ENCODE measurements at places on chromosomes 1 and 21.

GRCh38 chr1:182698971-182699370, 14.6 kb upstream of the RGS8 start:
- DNase-seq = no peak

- DNase-seq = no peak
Measured at GRCh38 chr1:212127221-212127620, 91.7 kb downstream of the DTL start.

- no peak for DNase-seq
Measured at GRCh38 chr1:117346206-117346928, 20.9 kb upstream of the MAN1A2 start.

GRCh38 chr1:19203440-19203839, 6.6 kb downstream of the UBR4 start:
- no peak for DNase-seq

GRCh38 chr1:31036749-31037500, 28.6 kb downstream of the PUM1 start:
- DNase-seq = no peak

GRCh38 chr1:27399251-27400025, 7.0 kb downstream of the GPR3 start:
- no peak for DNase-seq

DNA sequence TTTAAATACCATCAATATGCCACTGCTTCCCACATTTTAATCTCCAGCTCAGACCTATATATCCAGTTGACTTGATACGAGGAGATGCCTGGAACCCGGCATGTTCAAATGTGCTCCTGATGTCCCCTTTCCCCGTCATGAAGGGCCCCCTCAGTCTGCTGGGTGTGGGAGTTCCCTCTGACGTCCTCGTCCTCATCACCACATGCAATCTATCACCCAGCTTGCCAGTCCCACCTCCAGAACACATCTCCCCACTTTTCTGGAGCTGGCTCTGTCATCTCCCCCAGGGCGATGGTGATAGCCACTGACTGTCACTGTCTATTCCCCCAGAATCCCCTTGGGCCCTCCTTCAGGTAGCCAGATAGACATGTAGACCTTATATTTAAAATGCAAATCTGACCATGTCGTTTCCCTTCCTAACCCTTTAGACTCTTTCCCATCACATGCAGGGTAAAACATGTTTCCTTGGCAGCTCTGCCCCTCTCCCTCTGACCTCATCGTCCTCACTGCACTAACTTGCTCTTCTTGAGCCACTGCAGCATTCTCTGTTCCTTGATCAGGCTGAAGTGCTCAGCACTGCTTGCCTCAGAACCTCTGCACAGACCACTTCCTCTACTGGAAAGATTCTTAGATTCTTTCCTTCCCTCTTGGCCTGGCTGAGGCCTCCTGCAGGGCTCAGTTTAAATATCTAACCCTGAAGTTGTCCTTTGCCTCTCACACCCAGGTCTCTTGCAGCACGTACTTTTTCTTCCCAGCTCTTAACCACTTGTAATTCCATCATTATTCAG, 7.4 kb downstream of the AZIN2 start:
- DNase-seq = no peak

- DNase-seq = no peak
Measured at GRCh38 chr1:32813941-32814739, 3.0 kb downstream of the YARS1 start.

- no peak for DNase-seq
Measured at GRCh38 chr1:29323636-29324035, 87.3 kb downstream of the PTPRU start.

DNA sequence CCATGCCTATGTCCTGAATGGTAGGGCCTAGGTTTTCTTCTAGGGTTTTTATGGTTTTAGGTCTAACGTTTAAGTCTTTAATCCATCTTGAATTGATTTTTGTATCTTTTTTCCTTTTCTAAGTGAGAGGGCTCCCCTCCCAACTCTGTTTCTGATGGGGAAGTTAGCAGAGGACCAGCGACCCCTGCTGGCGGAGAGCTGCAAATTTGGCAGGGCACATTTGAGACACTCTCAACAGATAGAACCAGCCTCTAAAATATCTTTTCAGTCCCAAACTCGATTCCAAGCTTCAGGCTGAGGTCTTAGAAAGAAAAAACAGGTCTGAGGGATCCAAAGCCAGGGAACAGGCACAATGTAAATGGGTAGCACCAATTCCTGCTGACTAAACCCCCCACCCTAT, 32.5 kb downstream of the LRRC3 start:
- DNase-seq = no peak

GRCh38 chr1:230868736-230869385, 540 bp upstream of the C1orf198 start:
- no peak for DNase-seq

DNA sequence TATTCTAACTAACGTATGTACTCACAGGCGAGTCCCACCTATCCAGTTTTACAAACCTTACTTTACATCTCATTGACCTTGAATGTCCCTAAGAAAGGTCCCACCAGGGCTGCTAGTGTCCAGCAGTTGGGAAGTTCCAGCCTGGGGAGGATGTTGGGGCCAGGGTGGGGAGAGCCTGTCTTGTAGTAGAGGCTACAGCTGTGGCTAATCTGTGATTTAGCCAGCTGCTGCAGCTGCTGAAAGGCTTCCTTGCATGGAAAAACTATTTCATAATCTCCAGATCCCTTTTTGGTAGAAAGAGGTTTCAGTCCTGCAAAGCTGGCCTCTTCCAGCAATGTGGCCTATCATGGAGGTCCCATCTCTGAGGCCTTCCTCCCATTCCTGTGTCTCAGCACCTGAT, 23.1 kb downstream of the TNN start:
- DNase-seq = no peak

GRCh38 chr1:16905110-16905867, 9.5 kb downstream of the RNU1-2 start:
- DNase-seq = no peak

- DNase-seq = no peak
Measured at GRCh38 chr1:15683345-15684039, 628 bp upstream of the PLEKHM2 start.

DNA sequence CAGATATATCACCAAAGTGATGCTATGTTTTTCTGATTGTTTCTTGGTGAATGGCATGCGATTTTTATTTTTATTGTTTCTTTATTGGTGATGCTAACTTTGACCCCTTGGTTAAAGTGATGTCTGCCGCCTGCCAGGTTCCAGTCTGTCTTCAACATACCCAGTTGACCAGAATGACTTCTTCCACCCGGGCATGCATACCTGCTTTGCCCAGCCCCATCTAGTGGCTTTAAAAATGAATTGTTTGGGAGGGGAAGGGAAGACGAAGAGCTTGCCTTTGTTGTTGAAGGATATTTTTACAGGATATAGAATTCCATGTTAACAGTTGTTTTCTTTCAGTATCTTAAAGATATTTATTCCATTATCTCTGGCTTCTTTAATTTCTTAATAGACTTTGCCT, 65.1 kb downstream of the ATG4C start:
- no peak for DNase-seq

DNA sequence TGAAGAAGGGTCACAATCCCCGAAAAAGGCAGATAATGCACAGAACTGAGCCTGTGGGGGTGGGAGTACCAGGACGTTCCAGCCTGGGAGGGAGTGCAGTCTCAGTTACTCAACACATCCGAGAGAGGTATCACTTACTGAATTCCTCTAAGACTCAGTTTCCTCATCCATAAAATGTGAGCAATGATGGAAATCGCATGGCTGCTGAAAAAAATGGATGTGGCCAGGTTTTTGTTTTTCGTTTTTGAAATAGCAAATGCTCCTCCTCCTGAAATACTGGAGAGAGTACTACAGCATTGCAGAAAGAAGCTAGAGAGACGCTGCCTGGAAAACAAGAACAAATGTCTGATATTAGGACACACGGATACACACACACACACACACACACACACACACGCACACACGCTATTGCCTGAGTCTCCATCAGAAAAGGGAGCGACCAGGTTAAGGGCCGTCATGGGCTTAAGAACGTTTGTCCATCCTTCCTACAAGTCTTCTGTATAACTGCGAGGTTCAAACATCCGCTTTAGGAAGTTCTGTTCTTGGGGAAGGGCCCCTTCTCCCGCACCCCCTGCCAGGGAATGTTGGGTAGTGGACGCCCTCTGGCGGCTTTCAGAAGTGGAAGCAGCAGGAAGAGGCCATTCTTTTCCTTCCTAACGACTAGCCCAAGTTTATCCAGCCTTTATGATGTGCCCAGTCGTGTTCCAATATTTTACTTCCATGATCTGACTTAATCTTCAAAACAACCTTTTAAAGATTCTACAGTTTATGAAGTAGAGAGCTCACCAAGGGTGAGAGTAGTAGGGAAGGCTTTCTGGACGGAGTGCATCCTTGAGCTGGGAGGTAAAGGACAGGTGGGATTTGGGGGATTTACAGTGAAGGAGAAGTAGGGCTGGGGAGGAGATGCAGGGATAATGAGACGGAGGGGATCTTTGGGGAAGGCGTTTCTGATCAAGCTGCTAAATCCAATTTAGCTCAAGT, 699 bp upstream of the NES start:
- DNase-seq = no peak

DNA sequence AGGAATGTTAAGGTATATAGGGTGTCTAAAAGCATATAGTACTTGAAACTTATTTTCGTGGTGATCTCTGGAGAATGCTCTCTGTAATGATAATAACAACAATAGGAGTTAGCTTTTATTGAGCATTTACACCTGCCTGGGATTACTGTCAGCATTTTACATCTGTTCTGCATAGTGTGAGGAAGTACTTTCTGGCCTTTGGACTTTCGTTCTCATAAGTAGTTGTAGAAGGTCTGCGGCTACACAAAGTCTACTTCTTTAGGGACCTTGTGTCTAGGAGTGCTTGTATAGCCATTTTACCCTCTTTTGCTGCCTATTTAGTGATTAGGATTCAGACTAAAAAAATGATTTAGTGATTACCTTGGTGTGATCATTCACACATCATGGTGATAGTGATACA, 103.6 kb upstream of the GPR52 start:
- DNase-seq = no peak

GRCh38 chr1:40855513-40855912, 6.7 kb downstream of the CITED4 start:
- no peak for DNase-seq

- DNase-seq = no peak
Measured at GRCh38 chr1:200038981-200039848, 11.7 kb downstream of the NR5A2 start.

GRCh38 chr1:30886710-30887428, 21.7 kb downstream of the SDC3 start:
- DNase-seq = no peak

- DNase-seq = no peak
Measured at GRCh38 chr1:91747666-91748065, 138.3 kb downstream of the TGFBR3 start.

- peak; percentile 51 for DNase-seq
Measured at GRCh38 chr21:45136927-45137611, 62.7 kb downstream of the ADARB1 start.

DNA sequence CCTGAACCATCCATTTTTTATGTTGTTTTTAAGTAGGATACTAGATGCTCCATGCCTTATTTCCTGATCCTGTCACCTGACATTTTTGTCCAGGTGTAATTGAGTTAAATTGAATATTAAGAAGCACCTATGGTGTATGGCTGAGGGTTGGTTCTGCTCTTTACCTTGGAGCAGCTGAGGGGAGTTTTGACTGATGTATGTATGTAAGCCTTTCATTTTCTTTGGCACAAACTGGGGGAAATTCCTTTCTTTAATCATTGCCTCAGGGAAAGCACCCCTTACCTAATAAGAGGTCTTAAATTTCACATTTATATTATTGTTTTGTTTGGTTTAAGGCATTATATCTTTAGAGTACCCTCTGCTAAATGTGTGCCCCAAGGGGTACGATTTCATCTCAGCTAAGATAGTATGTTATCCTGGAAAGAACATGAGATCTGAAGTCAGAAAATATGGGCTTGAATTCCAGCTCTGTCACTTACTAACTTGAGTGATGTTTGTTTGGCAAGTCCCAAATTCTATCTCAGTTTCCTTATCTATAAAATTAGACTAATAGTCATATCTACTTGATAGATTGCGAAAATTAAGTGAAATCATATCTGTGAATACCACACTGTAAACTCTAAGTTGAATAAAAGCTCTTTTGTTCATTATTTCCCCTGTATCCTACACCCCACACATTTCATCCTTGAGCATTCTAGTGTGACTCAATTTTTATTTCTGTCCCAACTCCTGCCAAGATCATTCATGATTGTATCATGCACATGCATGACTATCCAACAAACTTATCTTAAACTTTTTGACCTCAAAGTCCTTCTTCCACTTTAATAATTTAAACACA, 57.7 kb upstream of the NUF2 start:
- no peak for DNase-seq

DNA sequence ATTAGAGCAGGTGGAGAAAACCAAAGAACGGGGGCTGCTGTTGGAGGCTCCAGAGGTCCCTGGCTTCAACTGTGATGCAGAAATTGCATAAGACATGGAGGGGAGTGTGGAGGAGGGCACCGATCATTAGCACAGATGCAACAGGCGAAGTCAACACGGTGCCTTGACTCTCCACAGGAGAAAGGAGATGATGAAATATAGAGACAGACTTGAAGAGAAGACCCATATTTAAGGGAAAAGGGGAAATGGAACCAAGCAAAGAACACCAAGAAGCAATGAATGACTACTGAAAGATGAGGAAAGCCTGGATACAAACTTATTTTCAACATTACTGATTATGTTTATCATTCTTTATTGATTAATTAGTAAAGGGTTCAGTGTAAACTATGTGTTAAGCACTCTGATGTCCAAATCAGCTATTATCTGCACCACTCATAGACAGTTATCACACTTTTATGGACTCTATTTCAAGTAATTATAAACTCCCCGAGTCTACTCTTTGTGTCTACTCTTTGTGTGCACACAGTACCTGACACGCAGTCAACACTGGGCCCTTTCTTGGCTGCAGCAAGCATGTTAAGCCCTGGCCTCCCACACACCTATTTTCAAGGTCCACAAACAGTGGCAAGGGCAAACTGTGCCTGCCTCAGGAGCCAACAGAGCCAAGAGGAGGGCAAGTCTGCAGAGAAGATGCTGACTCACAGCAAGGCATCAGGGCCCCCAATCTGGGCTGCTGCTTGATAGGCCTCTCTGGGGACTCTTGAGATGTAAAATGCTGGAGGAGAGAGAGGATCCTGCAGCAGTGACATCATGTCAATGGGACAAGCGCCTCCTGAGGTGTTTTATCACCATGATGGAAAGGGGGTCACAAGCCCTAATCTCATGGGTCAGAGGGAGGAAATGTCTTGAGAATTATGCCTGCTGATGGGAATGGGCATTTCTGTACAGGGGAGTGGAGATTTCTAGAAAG, 17.6 kb downstream of the PCNX2 start:
- no peak for DNase-seq

Measured in stimulated activated CD4-positive, alpha-beta T cell treated with anti-CD3 and anti-CD28 coated beads, Interleukin-1b, Interleukin-23, amount 100 ng/mL, for 1 hour (primary cell).